PC-3 (cell line): ENCODE measurements at places on chromosomes 6 and 20. TPM values are rescaled to one million over a fixed set of nuclear protein-coding genes. Genes with fewer than 3 reads are reported as not detected.
A peak's percentile ranks its signal among the peaks of the same experiment; 100 is the strongest.

KCNK5 gene
- 3.2 and 3.5 TPM in 2 replicates for total RNA-seq

LGSN gene
- total RNA-seq = not detected in 2 replicates

BMP6 gene
- total RNA-seq = 0.15 and 1.3 TPM in 2 replicates

TMC2 gene
- not detected in 2 replicates for total RNA-seq

HUS1B gene
- total RNA-seq = 3.1 and 4.2 TPM in 2 replicates

EPPIN gene
- total RNA-seq = not detected in 2 replicates

MAPK14 gene
- total RNA-seq = 53.7 and 56.8 TPM in 2 replicates

DNA sequence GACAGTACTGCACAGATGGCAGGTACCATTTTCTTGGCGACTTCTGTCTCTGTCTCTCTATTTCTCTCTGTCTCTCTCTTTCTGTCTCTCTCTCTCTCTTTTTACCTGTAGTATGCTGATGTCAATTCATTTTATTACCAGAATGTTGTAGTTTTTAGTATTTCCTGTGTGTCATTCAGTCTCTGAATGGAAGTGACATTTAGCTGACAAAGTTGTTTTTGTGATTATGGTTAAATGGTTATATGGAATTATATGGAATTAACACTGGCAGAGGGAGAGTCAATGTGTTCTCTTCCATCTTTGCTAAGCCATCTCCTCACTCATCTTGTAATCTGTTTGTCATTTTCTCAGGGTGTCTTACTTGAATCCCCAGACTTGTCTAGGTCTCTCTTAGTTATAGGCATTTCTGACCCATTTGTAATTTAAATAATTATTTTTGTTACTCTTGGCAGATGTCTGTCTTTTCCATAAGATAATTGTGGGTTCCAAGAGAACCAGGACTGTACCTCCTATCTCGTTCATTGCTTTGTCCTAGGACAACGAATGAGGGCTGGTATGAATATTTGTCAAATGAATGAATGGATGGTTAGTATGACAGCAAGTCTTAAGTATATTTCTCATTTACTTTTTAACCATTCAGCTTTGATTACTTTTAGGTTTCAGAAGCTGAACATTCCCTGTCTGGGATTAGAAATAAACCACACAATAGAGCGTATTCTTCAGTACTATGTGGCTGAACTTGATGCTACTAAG is 64.4 kb downstream of the DNAH8 start:
- no peak overlapping the region for H3K27ac ChIP-seq
- peaks cover 6% of the 10 kb centered on the region; the same call in 1 of the 2 replicates for H3K4me1 ChIP-seq
- H3K36me3 ChIP-seq = no peaks in the 10 kb centered on the region

DNA sequence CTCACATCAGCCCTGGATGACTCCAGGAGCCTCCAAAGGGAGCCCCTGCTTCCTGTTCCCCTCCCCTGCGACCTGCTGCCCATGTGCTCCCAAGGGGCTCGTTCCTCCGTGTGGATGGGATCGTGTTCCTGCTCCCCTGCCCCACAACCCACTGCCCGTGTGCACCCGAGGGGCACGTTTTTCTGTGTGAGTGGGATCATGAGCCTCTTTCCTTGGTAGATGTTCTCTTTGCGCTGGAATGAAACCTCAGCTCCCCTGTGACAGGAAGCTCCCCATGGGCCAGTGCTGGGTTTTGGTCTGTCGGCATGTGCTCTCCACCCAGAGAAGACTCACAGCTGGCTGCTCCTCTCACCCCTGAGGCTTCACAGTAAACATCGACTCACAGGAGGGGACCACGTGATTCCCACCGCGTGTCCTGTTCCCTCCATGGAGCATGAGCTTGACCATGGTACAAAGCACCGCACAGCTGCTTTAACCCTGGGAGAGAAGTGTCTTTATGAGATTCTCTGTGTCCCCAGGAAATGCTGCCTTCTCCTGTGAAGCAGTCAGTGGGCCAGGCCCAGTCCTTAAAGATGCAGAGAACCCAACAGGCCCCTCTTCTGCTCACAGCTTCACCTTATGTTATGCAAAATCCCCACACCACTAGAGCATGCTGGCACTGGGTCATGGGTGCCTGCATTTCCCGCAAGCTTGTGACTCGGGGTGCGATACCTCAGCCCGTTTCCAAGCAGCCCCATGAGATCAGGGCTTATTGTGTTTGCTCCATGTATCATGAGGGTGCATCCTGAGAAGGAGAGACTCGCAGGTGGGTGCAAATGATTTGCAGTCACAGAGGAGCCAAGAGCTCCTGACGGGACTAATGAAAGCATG is 215.1 kb downstream of the ERMARD start:
- no peaks in the 10 kb centered on the region for H3K36me3 ChIP-seq
- no peak overlapping the region for H3K27ac ChIP-seq
- DNase-seq = no peak
- no peak overlapping the region for H3K4me3 ChIP-seq
- no peaks in the 10 kb centered on the region for H3K27me3 ChIP-seq
- no peaks in the 10 kb centered on the region for H3K4me1 ChIP-seq

GRCh38 chr6:149368065-149368464 is 32.0 kb upstream of the SUMO4 start:
- H3K4me1 ChIP-seq = peaks cover 4% of the 10 kb centered on the region
- no peak overlapping the region for H3K4me3 ChIP-seq
- no peak for DNase-seq
- no peaks in the 10 kb centered on the region for H3K36me3 ChIP-seq
- H3K27me3 ChIP-seq = no peaks in the 10 kb centered on the region

DNA sequence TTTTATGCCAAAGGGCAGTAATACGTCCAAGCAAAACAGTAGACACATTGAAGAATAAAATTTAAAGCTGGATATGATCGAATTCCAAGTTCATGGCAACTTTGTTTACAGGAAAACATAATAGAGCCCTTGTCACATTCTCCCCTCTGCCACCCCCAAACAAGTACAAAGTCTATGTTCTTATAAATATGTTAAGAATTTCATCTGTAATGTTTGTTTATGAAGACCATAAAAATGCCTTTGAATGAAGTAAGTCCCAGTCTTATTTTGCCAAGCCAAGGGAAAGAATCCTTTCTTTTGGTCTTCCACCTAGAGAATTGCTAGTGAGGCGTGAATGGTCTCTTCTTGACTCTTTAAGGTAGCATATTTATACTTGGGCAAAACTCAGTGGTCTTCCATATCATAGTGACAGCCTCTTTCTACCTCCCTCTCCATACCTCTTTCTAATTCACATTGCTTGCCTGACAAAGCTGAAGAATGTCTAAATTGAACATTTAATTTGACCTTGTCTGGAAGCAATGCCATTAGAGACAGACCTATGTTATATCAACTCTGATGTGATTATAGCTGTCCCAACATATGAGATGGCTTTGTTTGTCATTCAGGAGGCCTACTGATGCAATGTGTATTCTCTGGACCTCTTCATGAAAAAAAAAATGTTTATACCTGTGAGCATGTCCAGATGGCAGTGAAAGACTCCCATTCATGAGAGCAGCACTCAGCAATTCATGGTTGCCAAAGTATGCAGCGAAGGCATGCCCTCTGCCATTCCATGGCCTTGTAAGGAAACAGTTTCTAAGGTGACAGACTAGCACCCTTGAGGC is 70.6 kb upstream of the CCN2 start:
- no peak overlapping the region for H3K27ac ChIP-seq
- no peak overlapping the region for H3K4me3 ChIP-seq
- H3K36me3 ChIP-seq = no peaks in the 10 kb centered on the region

- no peaks in the 10 kb centered on the region for H3K36me3 ChIP-seq
- H3K27me3 ChIP-seq = no peaks in the 10 kb centered on the region
- H3K27ac ChIP-seq = peak overlapping the region; percentile 95
Observed at GRCh38 chr6:14705841-14706377, 540.0 kb upstream of the JARID2 start.

DNA sequence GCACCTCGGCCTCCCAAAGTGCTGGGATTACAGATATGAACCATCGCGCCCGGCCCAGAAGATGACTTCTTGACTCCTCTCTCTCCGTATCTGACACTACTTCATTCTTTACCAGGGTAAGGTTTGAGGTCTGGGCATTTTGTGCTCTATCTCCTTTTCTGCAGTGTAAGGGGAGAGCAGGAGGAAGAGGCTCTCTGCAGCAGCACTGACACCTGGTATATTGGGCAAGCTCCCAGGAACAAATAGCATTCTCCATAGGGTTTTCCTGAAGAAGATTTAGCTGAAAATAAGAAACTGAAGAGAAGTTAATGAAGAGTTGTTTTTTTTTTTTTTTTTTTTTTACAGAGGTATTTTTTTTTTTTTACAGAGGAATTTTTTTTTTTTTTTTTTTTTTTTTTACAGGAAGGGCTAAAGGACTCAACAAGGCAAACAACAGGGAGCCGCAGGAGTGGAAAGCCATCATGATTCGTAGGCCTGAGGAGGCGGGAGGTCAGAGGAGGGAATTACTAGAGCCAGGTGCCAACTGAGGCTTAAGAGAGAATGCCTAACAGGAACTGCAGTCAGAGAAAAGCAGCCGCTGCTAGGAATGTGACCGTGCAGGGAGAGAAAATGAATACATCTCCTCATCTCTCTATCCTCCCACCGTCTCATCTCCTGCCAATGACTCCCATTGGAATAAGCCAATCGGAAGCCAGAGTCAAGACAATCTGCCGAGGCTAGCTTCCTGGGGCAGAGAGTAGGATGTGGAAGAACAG is 34.7 kb upstream of the ADGRF4 start:
- no peaks in the 10 kb centered on the region for H3K36me3 ChIP-seq
- H3K4me3 ChIP-seq = no peak overlapping the region
- H3K4me1 ChIP-seq = peaks cover 7% of the 10 kb centered on the region
- no peak overlapping the region for H3K27ac ChIP-seq

GRCh38 chr6:100906325-100906724 is 25.2 kb upstream of the ASCC3 start:
- H3K27ac ChIP-seq = no peak overlapping the region
- H3K4me3 ChIP-seq = no peak overlapping the region
- no peak for DNase-seq
- no peaks in the 10 kb centered on the region for H3K4me1 ChIP-seq

DNA sequence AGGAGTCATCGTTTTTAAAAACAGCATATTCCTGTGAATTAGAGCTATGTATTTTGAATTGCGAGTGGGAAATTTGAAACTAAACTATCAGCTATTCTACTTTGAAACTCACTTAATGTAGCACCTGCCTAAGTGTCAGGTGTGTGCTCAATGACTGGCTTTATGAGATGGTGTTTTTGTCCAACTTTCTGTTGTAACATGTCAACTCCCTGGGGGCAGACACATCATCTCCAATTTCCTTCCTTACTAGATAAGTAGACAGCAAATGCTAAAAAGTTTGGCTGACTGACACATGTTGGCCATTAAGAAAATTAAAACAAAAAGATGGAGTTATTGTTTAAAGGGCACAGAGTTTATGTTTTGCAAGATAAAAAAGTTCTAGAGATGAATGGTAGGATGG is 226.9 kb downstream of the TFAP2B start:
- no peaks in the 10 kb centered on the region for H3K36me3 ChIP-seq
- peaks cover 28% of the 10 kb centered on the region for H3K4me1 ChIP-seq
- no peak overlapping the region for H3K4me3 ChIP-seq
- H3K27me3 ChIP-seq = no peaks in the 10 kb centered on the region
- H3K27ac ChIP-seq = no peak overlapping the region
- DNase-seq = peak; percentile 58

DNA sequence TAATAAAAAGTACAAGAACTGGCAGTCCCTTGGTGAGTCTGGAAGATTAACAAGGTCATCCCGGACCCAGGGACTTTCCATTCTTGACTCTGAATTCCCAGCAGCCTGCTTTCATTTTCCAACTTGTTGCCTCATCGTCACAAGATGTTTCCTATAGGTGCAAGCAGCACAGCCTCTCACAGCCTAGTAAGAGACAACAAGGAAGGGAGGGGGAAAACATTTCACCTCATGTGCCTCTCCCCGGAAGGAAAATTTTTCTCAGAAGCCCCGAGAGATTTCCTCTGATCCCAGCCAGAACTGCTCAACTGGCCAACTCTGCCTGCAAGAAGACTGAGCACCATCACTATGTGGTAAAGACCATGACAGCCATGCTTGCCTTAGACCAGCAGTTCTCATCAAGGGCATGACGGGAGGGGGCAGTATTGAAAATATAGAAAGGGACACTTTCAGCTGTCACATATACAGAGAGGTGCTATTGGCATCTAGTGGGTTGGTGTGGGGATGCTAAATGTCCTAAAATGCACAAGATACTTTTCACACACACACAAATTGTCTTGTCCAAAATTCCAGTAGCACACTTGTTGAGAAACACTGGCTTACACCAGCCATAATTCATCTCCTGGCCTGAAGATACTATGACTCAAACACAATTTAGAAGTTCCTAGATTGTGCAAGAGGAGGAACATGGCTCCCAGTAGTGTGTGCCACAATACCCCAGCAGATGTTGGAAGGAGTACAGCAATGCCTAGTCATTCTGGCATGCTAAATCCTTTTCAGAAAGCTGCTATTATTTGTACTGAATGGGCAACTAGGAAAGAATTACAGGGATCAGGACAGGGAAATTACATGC is 10.8 kb upstream of the WTAP start:
- no peaks in the 10 kb centered on the region for H3K27me3 ChIP-seq
- no peak overlapping the region for H3K4me3 ChIP-seq
- peaks cover 9% of the 10 kb centered on the region for H3K4me1 ChIP-seq
- peak; percentile 61 for DNase-seq
- no peaks in the 10 kb centered on the region for H3K36me3 ChIP-seq

DNA sequence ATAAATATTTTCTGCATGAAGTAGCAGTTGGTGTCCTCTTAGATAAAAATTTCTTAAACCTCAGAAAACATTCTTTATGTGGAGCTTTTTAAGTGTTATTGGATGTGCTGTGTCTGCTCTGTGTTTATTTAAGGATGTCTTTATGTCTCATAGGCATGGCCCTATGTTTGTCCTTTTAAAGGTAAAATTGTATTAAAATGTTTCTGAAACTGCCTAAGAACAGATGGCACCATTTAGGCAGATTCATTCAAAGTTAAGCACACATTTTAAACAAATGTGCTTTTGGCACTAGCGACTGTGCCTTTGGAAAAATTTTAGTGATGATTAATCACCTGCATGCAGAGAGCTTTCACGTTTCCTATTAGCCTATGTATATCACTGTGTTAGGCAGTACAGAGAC is 125.2 kb downstream of the KIF6 start:
- H3K27ac ChIP-seq = no peak overlapping the region
- no peaks in the 10 kb centered on the region for H3K4me1 ChIP-seq
- no peak overlapping the region for H3K4me3 ChIP-seq

GRCh38 chr6:10458287-10458686 is 43.4 kb upstream of the TFAP2A start:
- no peak overlapping the region for H3K4me3 ChIP-seq
- DNase-seq = no peak
- H3K27ac ChIP-seq = no peak overlapping the region
- H3K36me3 ChIP-seq = no peaks in the 10 kb centered on the region
- no peaks in the 10 kb centered on the region for H3K27me3 ChIP-seq

DNA sequence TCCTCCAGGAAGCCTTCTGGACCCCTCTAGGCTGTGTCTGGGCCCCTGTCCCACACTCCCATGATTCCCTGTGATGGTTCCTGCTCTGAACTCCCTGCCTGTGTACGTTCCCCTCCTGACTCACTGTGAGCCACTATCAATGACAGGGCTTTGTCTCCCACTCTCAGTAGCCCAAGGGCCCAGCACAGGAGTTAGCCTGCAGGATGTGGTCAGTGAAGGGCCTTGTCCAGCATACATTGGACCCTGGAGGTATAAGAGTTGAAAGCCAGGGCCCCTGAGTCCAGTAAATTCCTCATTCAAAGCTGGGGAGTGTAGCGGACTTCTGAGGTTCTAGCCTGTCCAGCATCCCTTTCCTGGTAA is 19.0 kb downstream of the ZBP1 start:
- no peak overlapping the region for H3K4me3 ChIP-seq
- peak overlapping the region; percentile 54 for H3K27ac ChIP-seq
- H3K36me3 ChIP-seq = no peaks in the 10 kb centered on the region
- no peaks in the 10 kb centered on the region for H3K27me3 ChIP-seq
